ENCODE measurements at places on chromosomes 2 and 18. TPM values are rescaled to one million over a fixed set of nuclear protein-coding genes. Genes with fewer than 3 reads are reported as not detected.

DNAH7 gene
- 0.20 TPM for total RNA-seq

CCNT2 gene
- total RNA-seq = 29.2 TPM

SNTG2 gene
- total RNA-seq = not detected

WDR43 gene
- total RNA-seq = 37.6 TPM

DNA sequence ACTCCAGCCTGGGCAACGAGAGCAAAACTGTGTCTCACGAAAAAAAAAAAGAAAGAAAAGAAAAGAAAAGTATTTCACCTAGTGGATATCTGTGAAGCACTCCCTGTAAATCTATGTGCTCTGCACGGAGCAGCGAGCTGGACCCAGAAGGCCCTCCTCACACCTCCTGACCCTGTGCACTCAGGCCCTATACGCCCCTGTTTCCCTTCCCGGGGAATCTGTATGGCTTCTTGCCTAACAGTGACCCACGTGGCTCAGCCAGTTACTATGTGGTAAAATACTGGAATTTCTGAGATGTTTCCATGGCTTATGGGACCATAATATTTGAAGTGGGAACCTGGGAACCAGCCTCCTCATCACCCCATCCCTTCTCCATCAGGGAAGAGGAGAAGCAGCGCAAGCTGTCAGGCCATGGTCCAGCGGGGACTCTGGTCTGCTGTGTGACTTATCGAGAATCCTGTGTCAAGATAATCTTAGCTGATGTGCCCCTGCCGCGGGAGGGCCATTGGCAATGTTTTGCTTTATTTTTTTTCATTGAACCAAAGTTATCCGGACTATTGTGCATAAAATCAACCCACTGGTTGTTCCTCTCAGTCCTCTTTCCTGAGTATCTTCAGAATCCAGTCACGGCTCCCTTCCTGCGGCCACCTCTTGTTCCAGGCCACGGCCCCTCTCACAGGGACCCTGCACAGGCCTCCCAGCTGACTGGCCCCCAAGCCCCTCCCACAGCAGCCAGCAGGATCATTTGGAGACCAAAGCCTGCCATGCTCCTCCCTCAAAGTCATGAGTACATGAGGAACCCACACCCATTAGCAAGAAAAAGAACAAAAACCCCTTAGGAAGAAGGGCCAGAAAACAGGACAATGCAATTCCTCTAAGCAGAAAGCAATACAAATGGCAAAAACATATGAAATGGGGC, 30.6 kb downstream of the SDC1 start:
- no peak for DNase-seq

DNA sequence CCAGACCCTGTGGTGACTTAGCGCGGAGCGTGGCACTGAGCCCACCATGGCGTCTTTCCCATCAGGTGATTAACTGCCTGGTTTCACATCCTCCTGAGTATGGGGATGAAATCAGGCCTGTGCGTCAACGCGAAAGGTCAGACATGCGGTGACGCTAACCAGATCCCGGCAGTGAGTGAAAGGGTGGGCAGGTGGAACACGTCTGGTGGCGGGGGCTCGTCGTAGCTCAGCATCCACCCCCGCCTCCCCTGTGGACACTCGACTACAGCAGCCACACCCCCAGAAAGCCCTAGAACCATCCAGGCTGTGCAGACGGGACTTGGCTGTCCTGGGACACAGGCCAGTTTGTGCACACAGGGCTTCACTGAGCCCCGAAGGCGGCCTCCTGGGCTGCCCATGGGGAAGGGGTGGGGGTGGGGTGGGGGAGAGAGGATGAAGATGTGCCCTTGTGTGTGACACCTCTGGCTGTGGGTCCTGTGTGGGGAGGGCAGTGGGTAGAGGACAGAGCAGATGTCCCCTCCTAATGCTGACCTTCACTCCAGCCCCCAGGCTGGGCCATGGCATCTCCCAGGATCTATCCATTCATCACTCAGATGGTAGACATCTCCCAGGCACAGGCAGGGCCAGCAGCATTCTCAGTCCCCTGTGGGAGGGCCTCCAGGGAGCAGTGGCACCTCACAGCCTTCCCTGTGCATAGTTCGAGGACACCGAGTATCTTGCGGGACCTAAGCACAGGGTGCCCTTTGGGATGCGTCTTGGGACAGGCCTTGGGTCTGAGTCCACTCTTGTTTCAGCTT, 27.5 kb downstream of the RAMP1 start:
- peak; percentile 82 for DNase-seq

DNA sequence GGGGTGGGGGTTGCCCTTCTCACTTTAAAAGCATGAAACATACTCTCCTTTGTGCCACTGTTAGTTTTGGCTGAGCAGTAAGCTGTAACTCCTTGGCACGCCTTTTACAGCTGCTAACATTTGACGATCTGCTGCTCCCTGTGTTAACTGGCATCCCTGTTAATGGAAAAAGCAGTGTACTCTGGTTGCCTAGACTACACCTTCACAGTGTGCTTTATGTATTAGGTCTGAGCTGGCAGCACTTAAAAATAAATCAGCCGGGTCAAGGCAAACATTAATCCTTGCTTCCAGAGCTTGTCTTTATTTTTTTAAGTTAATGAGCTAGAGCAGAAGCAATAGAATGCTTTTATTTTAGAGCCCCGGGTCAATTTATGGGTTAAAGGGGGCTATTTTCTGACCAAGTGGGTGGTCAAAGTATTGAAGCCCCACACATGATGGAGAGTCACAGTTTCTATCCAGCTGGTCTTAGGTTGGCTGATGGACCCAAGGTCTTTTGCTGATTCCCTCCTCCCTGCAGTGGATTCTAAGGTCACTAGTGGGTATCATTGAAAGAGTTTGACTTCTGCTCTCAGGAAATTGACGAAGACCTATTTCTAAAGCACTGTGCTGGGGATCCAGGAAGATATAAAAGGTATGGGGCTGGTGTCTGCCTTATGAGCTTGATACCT, 54.5 kb downstream of the CFAP221 start:
- DNase-seq = no peak

DNA sequence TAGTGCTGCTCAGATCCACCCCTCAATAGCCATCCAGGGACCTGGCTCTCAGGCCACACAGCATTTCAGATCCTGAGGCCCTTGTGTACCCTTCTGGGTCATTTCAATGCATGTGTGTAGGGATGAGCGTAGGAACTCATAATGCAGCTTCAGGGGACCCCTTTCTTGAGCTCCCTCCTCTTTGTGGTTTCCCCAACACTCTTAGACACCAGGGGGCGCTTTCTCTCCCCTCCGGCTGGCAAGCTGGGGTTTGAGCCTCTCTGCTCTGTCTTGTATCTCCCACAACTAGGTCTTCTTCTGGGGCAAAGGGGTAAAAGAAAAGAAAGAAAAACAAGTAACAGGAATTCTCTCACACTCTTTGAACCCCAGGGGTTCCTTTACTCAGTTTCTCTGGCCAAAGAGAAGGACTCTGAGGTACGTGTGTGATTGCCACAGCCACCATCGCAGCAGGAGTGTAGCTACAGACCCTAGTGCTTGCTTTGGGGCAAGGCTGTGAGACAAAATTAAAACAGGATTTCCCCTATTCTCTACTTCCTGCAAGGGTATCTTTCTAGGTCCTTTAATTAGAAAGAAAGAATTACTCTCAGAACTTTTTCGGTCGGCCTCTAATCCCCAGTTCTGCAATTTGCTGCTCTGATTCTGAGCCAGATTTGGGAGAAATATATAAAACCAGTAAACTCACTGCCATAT, 38.0 kb downstream of the CABYR start:
- DNase-seq = no peak

- DNase-seq = no peak
Measured at GRCh38 chr2:28286678-28287077, 106.0 kb upstream of the FOSL2 start.

DNA sequence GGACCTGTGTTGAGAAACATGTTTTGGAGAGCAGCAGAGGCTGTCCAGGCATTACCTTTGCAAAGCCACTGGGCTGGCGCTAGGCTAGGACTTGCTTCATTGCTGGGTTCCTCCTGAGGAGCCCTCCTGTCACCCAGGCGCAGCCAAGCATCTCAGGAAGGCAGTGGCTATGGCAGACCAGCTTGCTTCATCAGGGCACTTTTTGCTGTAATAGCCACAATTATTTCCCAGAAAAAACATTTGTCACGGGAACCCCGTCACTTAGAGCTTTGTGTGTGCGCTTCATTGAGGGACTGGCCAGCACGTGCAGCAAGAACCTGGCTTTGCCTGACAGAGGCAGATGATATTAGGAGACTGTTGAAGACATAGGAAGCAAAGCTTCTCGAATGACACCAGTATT, 36.4 kb downstream of the SLC20A1 start:
- DNase-seq = no peak

DNA sequence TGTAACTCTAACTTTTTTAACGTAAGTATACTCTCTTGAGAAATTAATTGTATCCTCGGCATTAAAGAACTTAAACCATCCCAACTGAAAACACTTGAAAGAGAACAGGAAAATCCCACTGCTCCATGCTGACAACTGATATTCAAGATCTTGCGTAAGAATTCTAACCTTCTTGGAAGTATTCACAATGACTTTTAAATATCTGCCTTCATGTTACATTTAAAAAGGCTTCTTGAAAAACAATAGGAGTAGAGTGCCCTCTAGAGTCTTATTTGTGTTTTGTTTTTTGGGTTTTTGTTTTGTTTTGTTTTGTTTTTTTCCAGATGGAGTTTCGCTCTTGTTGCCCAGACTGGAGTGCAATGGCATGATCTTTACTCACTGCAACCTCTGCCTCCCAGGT, 65.4 kb upstream of the DNAJC10 start:
- no peak for DNase-seq

GRCh38 chr2:25054720-25055119, 12.8 kb downstream of the EFR3B start:
- DNase-seq = no peak

GRCh38 chr2:118148133-118148532, 59.9 kb downstream of the INSIG2 start:
- no peak for DNase-seq

- DNase-seq = no peak
Measured at GRCh38 chr18:76264876-76265250, 230.2 kb downstream of the ZNF516 start.

DNA sequence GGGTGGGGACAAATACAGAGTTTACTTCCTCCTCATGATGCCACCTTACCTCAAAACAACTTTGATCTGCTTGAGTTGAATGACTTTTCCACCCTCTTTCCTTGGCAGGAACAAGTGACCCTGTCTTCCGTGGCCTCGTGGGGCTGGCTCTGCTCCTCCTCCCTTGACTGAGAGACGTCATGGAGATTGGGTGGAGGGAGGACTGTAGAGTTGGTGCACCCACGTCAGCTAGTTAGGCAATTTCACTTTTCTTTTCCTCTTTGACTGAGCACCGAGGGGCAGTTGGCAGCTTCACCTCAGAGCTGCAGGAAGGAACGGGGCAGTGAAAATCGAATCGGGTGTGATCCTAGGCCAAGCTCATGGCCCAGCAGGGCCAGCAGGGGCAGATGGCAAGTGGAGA, at the start of gene SP140:
SP140 (plus strand) TSS at position 251 of the 400 bp plus-strand sequence; CDS start at position 360, 109 bp downstream.
- no peak for DNase-seq

- peak; percentile 84 for DNase-seq
Measured at GRCh38 chr2:239498981-239499634, 98.3 kb upstream of the HDAC4 start.

DNA sequence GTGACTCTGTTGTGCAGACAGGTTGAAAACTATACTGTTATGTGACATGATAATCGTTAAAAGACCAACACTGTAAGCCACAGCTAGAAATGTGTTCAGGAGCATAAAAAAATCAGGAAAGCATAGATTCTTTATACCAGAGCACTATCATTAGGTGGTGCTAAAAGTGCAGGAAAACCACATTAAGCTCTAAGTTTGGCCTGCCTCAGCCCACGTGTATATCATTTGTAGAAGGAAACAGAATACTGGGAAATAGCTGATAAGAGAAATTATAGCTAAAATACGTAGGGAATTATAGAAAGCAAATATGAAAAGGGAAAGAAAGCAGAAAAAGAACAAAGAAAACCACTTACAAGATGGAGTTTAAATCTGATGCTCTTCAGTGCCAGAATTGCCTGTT, 26.5 kb upstream of the C2orf74 start:
- no peak for DNase-seq

DNA sequence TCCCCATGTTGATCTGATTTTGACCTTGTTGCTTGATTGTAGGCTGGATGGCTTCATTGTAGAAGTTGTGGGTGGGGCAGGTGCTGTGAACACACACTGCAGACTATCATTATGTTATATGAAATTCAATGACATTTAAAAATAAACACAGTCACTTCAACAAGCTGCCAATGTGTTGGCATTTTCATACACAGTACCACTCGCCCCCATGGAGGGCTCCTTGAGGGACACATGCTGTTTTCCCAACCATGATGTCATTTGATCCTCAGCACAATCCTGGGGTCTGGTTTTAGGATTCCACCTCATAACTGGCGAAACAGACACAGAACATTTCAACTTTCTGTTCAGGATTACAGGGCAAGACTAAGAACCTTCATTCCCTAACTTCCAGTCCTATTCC, 86.9 kb downstream of the ZCCHC2 start:
- no peak for DNase-seq

- DNase-seq = no peak
Measured at GRCh38 chr2:172283476-172283875, 143.9 kb upstream of the ITGA6 start.

All from chondrocyte (in vitro differentiated cells).